ENCODE measurements at places on chromosomes 5 and 9. TPM values are rescaled to one million over a fixed set of nuclear protein-coding genes. Genes with fewer than 3 reads are reported as not detected.

DNA sequence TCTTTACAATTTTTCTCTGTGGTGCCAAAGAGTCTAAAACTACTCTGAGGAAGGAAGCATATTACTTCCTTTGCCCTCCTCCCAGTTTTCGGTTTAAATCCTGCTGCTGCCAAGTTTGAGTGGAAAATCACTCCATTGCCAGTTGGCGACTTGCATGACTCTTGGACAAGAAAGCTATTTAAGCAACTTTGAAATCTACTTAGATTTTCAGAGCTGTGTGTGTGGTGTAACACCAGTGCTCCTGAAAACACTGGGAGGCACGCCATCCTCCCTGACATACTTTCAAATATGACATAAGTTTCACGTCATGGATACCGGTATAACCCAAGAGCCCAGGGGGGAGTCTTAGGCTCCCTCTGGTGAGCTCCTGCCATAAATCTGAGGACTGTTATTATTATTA, 83.5 kb upstream of the RIOK2 start:
- DNase-seq, result no peak
- H3K27ac ChIP-seq, result no peak overlapping the region
- no peak overlapping the region for H3K4me3 ChIP-seq
- H3K27me3 ChIP-seq, result no peaks in the 10 kb centered on the region

DNA sequence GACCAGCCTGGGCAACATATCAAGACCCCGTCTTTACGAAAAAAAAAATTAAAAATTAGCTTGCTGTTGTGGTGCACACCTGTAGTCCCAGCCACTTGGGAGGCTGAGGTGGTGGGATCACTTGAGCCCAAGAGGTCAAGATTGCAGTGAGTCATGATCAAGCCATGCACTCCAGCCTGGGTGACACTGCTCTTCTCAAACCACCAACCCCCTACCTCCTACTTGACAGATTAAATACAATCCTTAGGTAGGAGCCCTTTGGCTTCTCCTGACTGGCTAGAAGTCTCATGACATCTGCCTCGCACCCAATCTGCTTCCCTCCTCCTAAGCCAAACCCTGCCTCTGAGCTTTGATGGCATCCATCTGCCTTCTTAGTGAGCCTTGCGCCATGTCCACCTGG, 11.6 kb upstream of the FBP1 start:
- no peak for DNase-seq
- H3K36me3 ChIP-seq, result no peaks in the 10 kb centered on the region
- H3K27ac ChIP-seq, result no peak overlapping the region
- H3K4me3 ChIP-seq, result no peak overlapping the region

GRCh38 chr9:99822109-99822805, 572 bp downstream of the NR4A3 start:
- H3K4me1 ChIP-seq, result peaks cover 11% of the 10 kb centered on the region
- H3K27me3 ChIP-seq, result no peaks in the 10 kb centered on the region
- peak overlapping the region; percentile 96 for H3K4me3 ChIP-seq
- peaks cover 3% of the 10 kb centered on the region for H3K36me3 ChIP-seq
- H3K27ac ChIP-seq, result peak overlapping the region; percentile 48

DNA sequence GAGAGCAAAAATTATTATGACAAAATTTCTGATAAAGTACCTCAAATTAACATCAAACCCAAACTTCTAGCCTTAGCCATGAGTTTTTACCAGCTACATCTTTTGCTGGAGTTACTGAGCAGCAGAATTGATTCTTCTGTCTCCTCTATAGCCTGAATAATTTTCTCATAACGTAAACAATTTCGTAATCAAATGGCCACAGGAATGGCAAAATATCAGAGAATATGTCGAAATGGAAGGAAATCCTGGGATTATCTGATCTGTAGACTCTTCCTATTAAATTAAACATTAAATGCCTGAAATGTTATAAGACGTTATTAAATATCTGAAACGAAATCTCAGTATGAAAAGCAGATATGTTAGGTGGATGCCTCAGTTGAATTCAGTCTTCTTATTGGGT, 41.1 kb downstream of the LURAP1L start:
- H3K36me3 ChIP-seq, result no peaks in the 10 kb centered on the region
- no peak overlapping the region for H3K4me3 ChIP-seq
- peaks cover 19% of the 10 kb centered on the region for H3K4me1 ChIP-seq
- no peak overlapping the region for H3K27ac ChIP-seq
- DNase-seq, result no peak

GRCh38 chr9:13282998-13283397, 3.5 kb upstream of the MPDZ start:
- H3K4me1 ChIP-seq, result peaks cover 38% of the 10 kb centered on the region
- H3K27me3 ChIP-seq, result no peaks in the 10 kb centered on the region
- no peaks in the 10 kb centered on the region for H3K36me3 ChIP-seq
- H3K27ac ChIP-seq, result peak overlapping the region; percentile 49
- no peak for DNase-seq

- H3K27ac ChIP-seq, result peak overlapping the region; percentile 65
- DNase-seq, result no peak
- no peaks in the 10 kb centered on the region for H3K27me3 ChIP-seq
- peaks cover 39% of the 10 kb centered on the region for H3K4me1 ChIP-seq
- H3K4me3 ChIP-seq, result no peak overlapping the region
- H3K36me3 ChIP-seq, result no peaks in the 10 kb centered on the region
These were observed 59.8 kb downstream of the DOCK2 start for GRCh38 chr5:169696621-169697510.

GRCh38 chr5:14452685-14453454, 128.7 kb upstream of the OTULINL start:
- H3K4me3 ChIP-seq, result no peak overlapping the region
- H3K27ac ChIP-seq, result peak overlapping the region; percentile 46
- no peaks in the 10 kb centered on the region for H3K27me3 ChIP-seq

GRCh38 chr9:12964271-12964670, 189.5 kb downstream of the LURAP1L start:
- no peak for DNase-seq
- H3K36me3 ChIP-seq, result no peaks in the 10 kb centered on the region
- no peak overlapping the region for H3K27ac ChIP-seq
- H3K4me1 ChIP-seq, result no peaks in the 10 kb centered on the region

DNA sequence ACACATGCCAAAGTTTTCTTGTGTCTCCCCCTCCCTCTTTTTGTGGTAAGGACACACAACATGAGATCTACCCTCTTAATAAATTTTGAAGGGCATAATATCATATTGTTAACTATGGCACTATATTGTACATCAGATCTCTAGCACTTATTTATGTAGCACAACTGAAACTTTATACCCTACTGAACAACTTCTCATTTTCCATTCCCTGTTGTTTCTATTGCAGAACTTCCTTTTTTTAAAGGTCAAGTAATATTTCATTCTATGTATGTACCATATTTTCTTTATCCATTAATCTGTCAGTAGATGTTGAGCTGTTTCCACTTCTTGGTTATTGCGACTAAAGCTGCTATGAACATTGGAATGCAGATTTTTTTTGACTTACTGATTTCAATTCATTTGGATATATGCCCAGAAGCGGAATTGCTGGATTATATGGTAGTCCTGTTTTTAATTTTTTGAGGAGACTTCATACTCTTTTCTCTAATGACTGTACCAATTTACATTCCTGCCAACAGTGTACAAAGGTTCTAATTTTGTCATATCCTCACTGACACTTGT, 305.3 kb downstream of the PRR16 start:
- no peak for DNase-seq
- no peaks in the 10 kb centered on the region for H3K4me1 ChIP-seq
- no peak overlapping the region for H3K4me3 ChIP-seq
- no peaks in the 10 kb centered on the region for H3K27me3 ChIP-seq

GRCh38 chr5:135493406-135494180, 41.4 kb upstream of the TIFAB start:
- no peak overlapping the region for H3K4me3 ChIP-seq
- peaks cover 46% of the 10 kb centered on the region for H3K4me1 ChIP-seq
- H3K27me3 ChIP-seq, result no peaks in the 10 kb centered on the region
- peak overlapping the region; percentile 94 for H3K27ac ChIP-seq
- peak; percentile 86 for DNase-seq
- H3K36me3 ChIP-seq, result no peaks in the 10 kb centered on the region

GRCh38 chr5:77366717-77367500, 125.2 kb downstream of the WDR41 start:
- no peak for DNase-seq
- H3K4me1 ChIP-seq, result no peaks in the 10 kb centered on the region
- H3K4me3 ChIP-seq, result no peak overlapping the region
- H3K27me3 ChIP-seq, result no peaks in the 10 kb centered on the region
- H3K36me3 ChIP-seq, result no peaks in the 10 kb centered on the region

- DNase-seq, result no peak
- no peak overlapping the region for H3K4me3 ChIP-seq
- no peak overlapping the region for H3K27ac ChIP-seq
- H3K4me1 ChIP-seq, result no peaks in the 10 kb centered on the region
- H3K27me3 ChIP-seq, result no peaks in the 10 kb centered on the region
These were observed 370.8 kb upstream of the RFX3 start for GRCh38 chr9:3896576-3896975.

DNA sequence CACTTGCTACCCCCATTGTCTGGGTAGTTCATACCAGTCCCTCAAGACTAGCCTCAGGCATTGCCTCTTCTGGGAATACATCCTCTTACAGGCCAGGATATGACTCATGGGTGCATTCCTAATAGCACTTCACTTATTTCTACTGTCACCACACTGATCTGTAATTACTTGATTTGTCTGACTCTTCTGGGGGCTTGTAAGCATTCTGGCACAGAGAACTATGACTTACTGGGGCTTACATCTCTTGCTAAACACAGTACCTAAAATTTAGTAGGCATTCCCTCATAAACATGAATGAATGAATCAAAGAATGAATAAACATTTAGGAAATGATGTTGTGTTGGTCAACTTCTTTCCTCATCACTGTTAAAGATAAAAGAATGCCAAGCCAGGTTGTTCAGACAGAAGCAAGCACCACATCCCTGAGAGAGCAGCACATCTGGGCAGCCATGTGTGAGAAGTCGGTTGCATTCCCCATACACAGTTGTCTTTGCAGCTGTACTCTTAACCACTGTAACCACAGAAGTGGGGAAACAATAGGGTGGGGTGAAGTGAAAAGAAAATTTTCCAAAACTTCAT, 27.6 kb downstream of the IL7R start:
- peaks cover 10% of the 10 kb centered on the region for H3K36me3 ChIP-seq
- H3K27me3 ChIP-seq, result no peaks in the 10 kb centered on the region
- H3K4me3 ChIP-seq, result no peak overlapping the region
- H3K4me1 ChIP-seq, result peaks cover 24% of the 10 kb centered on the region

GRCh38 chr5:33231214-33231710, 209.5 kb upstream of the TARS1 start:
- peaks cover 32% of the 10 kb centered on the region for H3K4me1 ChIP-seq
- DNase-seq, result no peak
- no peaks in the 10 kb centered on the region for H3K36me3 ChIP-seq
- H3K27me3 ChIP-seq, result no peaks in the 10 kb centered on the region
- no peak overlapping the region for H3K4me3 ChIP-seq
- H3K27ac ChIP-seq, result no peak overlapping the region

GRCh38 chr9:122941582-122942234, 888 bp downstream of the RABGAP1 start:
- H3K36me3 ChIP-seq, result peaks cover 28% of the 10 kb centered on the region
- H3K27ac ChIP-seq, result no peak overlapping the region
- H3K4me1 ChIP-seq, result peaks cover 17% of the 10 kb centered on the region
- no peak for DNase-seq

ARHGEF39 gene
- total RNA-seq, result 0.41 TPM

ARSI gene
- total RNA-seq, result 0.21 TPM

RNF183 gene
- total RNA-seq, result not detected

CAMK2A gene
- not detected for total RNA-seq

REEP5 gene
- 57.0 TPM for total RNA-seq

FOXD4L6 gene
- not detected for total RNA-seq

Data from SJSA1 (cell line).